Activated CD4-positive, alpha-beta T cell treated with anti-CD3 and anti-CD28 coated beads, Interleukin-2, Interleukin-6, amounts not matched to agents 100 ng/mL and 50 ng/mL, durations not matched to agents 16 hours and 8 hours (primary cell): ENCODE measurements at places on chromosomes 11 and 22.

- no peak for DNase-seq
Observed at GRCh38 chr22:28241656-28242290, 322.7 kb upstream of the PITPNB start.

DNA sequence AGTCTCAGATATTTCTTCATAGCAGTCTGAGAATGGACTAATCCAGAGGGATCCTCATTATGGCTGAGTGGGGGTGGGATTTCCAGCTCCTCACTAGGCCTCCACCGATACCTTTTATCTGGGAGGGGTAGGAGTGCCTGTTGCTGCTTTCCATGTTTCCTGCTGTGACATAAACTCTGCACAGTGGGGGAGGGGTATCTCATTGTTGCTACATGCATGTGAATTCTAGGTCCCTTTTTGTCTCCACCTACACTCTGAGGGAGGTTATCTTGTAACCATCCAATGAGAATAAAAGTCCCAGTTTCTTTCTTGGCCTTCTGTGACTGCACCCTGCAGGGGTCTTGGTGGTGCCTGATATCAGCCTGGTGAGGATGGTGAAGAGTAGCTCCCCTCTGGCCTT, 60.5 kb downstream of the ADAMTS15 start:
- DNase-seq, result no peak

DNA sequence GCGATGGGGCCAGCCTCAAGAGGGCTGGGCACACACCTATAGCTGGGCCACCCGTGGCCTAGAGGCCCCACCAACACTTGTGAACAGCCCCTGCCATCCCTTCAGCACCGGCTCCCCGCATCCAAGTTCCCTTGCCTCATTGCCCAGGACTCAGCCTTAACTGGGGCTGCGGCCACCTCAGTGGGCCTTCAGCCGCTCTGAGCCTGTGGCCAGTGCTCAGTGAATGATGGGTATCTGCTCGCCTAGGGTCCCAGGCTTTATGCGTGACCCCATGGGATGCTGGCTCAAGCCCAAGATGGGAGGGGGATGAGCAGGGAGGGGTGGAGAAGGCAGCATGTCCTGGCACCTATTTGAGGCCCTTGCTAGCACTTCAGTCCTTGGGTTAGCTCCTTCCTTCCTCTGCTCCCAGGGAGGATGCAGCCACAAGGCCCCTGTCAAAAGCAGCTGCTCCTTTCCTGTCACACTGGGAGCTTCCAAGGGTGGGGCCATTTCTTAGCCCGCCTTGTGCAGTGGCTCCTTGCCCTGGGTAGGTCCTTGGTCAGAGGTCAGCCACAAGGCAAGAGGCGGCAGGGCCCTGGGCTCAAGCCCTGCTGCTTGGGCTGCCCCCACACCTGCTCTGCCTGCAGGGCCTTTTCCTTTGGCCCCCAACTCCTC, 31.8 kb downstream of the GNAZ start:
- no peak for DNase-seq

DNA sequence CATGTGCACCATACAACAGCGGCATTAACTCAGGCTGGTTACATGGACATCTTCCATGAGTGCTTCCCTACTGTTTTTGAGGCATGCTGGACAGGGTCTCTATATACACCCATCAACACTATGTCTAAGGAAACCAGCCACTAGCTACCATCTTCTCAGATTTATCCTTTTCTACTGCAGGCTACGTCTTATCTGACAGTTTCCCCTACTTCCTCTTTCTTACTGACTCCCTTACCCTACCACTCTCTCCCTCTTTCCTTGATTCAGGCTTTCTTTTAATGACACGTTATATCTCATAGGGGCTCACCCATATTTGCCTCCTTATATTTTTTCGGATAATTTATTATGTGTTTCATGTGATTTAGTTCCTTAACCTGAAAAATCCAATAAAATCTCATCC, 41.8 kb downstream of the DDI1 start:
- DNase-seq, result no peak

- DNase-seq, result no peak
Observed at GRCh38 chr22:35134637-35135036, 68.7 kb downstream of the ISX start.

GRCh38 chr22:40517631-40518030, 118.9 kb downstream of the MRTFA start:
- no peak for DNase-seq

DNA sequence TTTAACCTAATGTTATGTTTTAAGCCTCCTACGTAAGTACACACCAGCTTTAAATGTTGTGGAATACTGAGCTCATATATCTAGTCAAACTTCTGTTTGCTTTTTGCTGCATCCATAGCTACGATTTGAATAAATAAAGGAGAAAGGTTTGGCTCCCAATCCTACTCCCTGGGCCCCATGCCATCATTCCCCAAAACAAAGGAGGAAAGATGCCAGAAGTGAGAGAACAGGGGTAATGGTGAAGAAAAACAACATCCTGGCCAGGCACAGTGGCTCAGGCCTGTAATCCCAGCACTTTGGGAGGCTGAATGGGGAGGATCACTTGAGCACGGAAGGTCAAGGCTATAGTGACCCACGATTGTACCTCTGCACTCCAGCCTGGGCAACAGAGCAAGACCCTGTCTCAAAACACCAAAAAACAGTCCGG, 26.5 kb downstream of the SCGB1A1 start:
- DNase-seq, result no peak
